ENCODE measurements at places on chromosomes 6 and 20.

DNA sequence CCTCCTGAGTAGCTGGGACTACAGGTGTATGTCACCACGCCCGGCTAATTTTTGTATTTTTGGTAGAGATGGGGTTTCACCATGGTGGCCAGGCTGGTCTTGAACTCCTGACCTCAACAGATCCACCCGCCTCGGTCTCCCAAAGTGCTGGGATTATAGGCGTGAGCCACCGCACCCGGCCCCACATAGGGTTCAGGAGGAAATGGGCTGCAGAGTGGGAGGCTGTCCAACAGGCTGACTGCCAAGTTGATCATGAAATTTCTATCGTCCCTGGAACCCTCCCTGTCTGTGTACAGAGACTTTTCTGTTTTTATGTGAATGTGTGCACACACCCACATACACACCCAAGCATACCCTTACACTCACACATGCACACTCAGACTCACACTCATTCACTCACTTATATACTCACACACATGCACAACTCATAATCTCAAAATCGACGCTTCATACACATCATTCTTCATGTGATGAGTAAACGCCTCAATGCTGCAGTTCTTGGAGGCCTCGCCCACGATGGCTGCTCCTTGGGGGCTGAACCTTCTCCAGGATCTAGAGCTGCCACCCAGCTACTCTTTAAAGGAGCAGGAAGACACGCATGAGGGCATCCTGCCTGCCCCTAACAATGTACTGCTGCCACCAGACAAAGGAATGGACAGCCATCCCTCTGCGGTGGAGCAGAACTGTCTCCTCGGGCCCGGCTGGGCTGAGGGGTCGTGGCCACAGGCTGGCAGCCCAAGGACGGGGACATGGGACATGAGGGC lies 35.6 kb downstream of the SUN5 start:
- DNase-seq = no peak

GRCh38 chr20:45290677-45291355 lies 15.8 kb upstream of the RBPJL start:
- DNase-seq = peak; percentile 41

GRCh38 chr6:151004383-151005024 lies 139.0 kb downstream of the MTHFD1L start:
- DNase-seq = no peak

DNA sequence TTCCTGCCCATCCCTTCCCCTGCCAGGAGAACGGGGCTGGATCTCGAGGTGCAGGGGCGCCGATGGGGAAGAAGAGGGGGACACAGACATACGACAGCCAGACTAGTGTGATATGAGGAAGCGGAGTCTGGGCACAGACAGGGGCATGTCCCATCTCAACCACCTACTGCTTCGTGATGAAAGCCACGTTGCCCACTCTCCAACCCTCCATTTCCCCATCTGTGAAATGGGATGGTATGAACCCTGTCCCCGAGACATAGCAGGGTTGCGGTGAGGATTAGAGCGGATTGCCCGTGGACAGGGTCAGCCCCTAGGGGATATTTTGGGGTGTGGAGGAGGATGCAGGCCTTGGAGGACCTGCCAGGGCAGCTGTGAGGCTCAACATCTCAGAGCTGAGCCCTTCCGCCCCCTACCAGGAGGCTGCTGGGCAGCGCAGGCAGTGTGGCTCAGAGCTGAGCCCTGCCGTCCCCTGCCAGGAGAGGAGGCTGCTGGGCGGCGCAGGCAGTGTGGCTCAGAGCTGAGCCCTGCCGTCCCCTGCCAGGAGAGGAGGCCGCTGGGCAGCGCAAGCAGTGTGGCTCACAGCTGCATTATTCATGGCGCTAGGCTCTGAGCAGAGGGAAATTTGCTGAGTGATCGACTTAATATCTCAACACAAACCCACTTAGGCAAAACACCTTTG lies 71.7 kb downstream of the GRM4 start:
- no peak for DNase-seq

DNA sequence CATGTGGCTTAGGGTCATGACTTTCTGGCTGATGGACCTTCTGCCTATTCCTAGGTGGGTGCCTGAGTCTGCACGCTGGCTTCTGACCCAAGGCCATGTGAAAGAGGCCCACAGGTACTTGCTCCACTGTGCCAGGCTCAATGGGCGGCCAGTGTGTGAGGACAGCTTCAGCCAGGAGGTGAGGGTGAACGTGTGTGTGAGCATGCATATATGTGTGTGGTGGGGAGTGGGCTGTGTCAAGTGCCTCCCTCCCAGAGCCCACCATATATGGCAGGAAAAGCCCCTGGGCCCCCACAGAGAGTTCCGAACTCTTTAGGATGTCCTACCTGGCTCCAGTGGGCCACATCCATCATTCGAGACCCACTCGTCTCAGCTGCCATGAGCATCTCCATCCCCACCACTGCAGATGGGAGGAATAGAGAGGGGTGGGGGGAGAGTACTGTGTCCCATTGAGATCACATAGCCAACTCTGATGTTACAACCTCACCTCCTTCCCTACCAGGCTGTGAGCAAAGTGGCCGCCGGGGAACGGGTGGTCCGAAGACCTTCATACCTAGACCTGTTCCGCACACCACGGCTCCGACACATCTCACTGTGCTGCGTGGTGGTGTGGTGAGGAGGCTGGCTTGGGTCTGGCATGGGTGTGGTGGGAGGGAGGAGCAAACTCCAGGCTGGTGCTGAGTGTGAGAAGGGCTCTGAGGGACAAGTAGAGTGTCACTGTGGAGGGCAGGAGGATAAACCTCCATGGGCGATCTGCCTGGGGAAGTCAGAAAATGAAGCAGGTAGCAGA lies 3.2 kb downstream of the SLC22A7 start:
- no peak for DNase-seq

- DNase-seq = no peak
These were observed 382.8 kb upstream of the FLRT3 start for GRCh38 chr20:14720251-14720650.

DNA sequence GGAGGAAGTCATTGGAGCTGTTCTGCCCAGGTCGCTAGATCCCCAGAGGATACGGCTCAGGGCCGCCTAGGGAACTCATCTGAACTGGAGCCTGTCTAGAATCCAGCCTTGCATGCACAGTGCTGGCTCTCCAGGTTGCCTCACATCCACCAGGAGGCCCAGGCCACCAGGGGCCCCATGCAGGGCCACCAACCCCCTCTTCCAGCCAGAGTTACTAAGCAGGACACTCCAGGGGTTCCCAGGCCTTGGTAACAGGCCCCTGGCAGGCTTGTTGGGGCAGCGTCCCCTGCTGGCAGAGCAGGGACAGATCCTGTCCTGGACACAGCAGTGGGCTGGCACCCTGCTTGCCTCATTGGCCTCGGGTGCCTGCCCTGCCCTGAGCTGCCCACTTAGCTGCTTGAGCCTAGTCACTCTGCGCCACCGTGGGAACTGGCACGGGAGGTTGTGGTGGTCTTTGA lies 35.3 kb downstream of the EFCAB8 start:
- DNase-seq = no peak

GRCh38 chr6:41642960-41643898 lies 5.0 kb downstream of the MDFI start:
- no peak for DNase-seq

DNA sequence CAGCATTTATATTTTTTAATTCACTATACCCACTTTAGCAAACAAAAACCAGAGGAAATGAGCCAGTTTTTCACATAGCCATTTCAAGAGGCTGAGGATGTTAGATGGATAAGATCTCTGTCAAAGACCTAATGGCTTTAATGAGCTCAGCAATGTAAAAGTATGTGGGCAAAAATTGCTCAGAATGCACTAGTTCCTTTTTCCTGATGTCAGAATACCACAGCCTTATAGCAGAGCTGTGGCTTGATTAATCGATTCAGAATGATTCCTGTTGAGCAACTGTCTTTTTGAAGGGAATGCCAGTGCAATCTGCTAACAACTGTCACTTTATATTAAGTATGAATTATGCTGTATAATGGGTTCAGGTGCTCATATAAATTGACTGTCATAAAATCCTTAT lies 100.6 kb upstream of the HIVEP1 start:
- DNase-seq = no peak

DNA sequence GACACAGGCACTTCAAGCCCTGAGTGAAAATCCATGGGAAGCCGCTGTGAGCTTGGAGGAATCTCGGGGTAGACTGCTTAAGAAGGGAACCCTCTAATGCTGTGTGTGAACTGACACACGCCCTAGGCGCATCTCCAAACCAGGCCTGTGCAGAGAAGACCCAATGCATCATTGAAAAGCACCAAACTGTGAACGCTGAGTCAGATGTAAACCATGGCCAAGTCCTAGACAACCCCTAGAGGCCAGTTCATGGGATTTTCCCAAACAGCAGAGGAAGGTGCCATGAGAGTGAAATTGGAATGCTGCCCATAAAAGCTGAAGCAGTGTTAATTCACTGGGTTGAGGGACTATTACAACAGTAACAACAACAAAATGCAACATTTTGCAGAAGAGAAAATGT lies 296.5 kb downstream of the SMOC2 start:
- DNase-seq = no peak

- DNase-seq = no peak
These were observed 9.9 kb downstream of the RALGAPA2 start for GRCh38 chr20:20702330-20703245.

GRCh38 chr6:167588181-167588919 lies 238.4 kb upstream of the AFDN start:
- DNase-seq = no peak

- DNase-seq = no peak
These were observed 26.5 kb downstream of the BCKDHB start for GRCh38 chr6:80133020-80133419.

DNA sequence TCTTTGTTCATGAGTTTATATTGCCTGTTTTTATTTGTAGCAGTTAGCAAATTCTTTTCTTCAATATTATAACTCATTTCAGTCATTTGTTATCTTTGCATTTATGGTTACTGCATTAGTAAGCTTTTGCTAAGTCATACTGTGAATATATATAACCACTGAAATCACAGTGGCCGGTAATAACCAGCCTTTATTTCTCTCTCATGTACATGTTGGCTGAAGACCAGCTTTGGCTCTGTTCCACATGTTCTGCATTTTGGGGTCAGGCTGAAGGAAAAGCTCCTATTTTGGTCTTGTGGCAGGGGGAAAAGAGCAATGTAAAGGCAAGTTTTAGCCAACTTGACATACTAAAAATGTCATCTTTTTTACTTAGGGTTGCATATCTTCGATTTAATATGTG lies 276.3 kb downstream of the BCKDHB start:
- no peak for DNase-seq

DNA sequence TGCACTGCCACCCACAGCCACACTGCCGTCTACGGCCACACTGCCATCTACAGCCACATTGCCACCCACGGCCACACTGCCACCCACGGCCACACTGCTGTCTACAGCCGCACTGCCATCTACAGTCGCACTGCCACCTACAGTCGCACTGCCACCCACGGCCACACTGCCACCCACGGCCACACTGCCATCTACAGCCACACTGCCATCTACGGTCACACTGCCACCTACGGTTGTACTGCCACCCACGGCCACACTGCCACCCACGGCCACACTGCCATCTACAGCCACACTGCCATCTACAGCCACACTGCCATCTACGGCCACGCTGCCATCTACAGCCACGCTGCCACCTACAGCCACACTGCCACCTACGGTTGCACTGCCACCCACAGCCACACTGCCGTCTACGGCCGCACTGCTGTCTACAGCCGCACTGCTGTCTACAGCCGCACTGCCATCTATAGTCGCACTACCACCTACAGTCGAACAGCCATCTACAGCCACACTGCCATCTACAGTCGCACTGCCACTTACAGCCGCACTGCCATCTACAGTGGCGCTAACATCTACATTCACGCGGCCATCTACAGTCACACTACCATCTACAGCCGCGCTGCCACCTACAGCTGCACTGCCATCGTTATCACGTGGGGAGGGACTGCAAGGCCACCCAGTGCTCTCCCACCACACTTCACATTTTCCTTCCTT lies 154.6 kb upstream of the AFDN start:
- no peak for DNase-seq

DNA sequence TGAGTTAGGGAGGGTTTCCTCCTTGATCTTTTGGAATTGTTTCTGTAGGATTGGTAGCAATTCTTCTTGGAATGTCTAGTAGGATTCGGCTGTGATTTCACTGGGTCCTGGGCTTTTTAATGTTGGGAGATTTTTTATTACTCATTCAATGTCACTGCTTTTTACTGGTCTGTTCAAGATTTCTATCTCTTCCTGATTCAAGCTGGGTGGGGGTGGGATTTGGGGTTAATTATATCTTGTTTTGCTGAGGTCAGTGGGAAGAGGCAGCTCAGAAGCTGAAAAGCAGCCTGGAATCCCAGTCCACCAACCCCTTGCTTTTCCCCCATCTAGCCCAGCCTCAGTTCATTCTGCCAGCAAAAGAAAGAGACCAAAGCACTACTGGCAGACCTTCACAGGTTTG lies 39.6 kb downstream of the SUMO4 start:
- no peak for DNase-seq

DNA sequence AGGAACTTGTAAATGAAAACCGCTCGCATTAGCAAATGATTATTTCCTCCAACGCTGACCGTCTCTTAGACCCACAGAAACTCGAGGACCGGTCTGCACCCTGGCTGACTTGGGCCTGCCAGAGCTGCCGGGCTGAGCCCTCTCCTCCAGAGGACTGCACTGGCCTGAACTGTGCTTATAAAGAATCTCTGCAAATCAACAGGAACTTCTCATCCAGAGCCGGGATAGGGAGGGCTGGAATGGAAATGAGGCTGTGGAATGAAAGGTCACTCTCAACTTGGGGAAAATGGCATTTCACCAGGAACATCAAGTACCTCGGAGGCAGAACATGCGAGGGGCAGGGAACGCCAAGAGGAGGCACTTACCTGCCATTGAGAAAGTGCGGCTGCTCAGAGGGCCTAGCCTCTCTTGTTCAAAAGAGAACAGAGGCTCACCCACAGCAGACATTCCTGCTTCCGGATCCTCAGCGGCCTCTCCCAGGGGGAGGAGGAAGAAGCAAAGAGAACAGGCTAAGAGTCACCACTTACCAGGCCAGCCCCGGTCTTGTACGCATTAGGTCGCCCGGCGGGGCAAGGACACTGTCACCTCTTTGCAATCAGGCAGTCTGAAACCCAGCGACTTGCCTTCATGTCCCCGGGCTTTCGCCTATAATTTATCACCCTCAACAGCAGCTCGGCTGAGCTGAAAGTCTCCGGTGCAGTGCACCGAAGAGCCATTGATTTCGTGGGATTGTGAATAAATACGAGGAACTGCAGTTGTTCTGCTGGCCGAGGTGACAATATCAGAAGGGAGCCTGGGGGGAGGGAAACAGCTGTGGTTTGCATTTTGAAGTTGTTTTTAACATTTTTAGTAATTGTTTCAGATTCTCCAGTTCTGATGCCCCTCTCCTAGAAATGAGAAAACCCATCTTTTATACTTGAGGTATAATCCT lies 37.6 kb downstream of the ZMYND8 start:
- no peak for DNase-seq

- DNase-seq = no peak
These were observed 94.2 kb upstream of the SCP2D1 start for GRCh38 chr20:18719426-18719825.

Data from stimulated activated CD4-positive, alpha-beta T cell treated with anti-CD3 and anti-CD28 coated beads, TNF-alpha, amount 100 ng/mL, for 1 hour (primary cell).